ENCODE measurements at places on chromosomes 3 and 15.

DNA sequence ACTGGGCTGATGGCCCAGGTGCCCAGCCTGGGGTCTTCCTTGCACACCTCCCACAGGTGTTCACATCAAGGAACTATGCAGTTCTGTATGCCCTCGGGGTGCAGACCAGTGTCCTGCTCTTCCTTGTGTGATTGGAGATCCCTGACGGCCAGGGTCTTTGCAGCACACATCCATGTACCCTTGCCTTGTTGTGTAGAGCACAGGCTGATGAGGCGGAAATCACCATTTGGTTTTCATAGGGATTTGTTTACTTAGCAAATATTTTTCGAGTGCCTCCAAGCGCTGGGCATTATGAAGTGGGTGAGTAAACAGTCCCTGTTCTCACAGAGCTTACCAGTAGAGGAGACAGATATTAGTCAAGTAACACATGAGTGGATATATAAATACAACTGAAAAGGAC is 209.3 kb upstream of the UMPS start:
- DNase-seq: no peak

GRCh38 chr3:147301781-147302180 is 104.6 kb downstream of the ZIC4 start:
- no peak for DNase-seq

DNA sequence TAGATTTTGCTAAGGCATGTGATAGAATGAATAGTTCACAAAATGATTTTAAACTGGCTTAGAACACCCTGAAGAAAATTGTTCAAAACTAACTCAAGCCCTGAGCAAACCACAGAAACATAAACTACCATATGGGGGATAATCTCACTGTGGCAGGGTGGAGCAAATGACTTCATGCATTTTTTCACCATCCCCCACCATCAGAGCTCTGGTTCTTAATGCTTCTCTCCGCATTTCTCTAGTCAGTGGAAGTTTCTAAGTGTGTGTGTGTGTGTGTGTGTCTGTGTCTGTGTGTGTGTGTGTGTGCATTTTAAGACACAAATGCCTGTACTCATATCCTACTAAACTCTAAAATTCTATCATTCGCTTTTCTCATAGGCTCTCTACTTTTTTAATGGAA is 107.1 kb upstream of the PHLDB2 start:
- no peak for DNase-seq

DNA sequence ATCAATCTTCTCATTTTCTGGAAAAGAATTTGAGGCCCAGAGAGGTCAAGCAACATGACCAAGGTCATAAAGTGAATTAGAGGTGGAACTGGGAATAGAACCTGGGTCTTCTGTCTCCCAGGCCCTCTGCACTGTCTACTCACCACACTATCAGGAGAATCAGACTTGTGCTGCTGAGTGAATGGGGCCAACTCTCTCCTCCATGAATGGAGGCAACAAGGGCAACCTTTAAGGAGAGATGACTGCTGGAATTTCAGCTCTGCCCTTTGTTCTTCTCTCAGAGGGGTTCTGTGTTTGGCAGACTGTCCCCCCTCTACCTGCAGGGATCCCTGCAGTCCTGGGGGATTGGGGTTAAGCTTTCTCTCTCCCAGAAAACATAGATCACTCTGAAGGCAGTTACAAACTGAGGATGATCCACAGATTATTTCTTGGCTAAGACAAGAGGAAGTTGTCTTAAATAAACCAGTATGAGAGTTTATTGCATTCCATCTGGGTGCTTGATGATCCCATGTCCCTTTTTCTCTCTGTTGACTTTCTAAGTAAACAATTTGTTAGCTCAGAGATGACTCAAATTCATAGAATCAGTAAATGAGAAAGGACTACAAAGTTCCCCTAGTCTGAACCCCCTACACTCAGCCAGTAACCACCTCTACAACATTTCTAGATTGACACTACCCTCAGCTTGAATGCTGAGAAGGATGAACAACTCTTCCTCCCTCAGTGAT is 99.0 kb upstream of the LIPC start:
- no peak for DNase-seq

DNA sequence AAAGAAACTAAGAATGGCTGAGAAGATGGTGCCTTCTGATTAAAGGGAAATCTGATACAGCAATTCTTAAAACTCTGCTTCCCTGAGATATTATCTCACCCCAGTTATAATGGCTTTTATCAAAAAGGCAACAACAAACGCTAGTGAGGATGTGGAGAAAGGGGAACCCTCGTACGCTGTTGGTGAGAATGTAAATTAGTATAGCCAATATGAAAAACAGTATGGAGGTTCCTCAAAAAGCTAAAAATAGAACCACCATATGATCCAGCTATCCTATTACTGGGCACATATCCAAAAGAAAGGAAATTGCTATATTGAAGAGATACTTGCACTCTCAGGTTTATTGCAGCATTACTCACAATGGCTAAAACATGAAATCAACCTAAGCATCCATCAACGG is 65.1 kb downstream of the GOLIM4 start:
- DNase-seq: no peak

DNA sequence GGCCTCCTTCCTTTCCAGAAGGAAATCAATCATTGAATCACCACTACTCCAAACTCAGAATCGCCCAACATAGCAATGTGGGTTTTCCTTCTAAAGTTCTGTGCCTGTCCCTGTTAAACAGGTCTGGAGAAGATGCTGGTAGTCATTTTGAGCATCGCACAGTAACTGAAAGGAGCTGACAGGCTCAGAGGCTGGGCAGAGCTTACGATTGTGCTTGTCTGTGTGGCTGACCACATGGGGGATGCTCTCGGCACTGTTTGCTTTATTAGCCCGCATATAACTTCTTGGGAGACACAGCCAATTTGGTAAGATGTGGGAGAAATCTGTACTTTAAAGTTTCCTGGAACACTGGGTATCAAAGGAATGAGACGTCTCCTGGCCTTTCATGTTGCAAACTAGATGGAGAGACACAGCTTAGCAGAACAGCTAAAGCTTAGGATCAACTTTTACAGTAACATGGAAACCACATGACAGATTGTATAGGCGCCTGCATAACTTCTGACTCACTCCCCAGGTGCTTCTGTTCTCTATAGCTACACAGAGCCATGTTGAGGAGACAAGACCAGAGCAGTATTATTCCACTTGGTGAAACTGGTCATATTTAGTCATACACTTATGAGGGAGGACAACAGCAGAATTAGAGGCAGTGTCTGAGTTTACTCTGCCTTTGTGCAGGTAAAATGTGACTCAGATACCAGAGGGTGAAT is 374.1 kb downstream of the RORA start:
- no peak for DNase-seq

GRCh38 chr15:37204692-37205091 is 104.3 kb upstream of the MEIS2 start:
- DNase-seq: no peak

DNA sequence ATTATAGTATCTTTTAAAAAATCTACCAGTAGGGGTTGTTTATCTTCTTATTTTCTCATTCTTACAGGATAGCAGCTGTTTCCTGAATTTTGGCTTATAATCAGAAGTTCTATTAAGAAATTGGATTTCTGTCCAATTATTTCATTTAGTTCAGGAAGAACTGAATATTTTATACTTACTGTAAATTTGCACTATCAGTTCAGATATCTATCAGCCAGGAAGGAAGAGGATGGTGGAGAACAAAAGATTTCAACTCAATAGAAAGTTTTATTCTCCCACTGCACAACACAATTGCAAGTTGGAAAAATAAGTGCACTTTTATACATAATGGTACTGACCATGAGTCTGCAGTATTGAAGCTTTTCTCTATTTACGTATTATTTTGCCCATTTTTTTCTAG is 400.9 kb downstream of the PLOD2 start:
- DNase-seq: no peak

DNA sequence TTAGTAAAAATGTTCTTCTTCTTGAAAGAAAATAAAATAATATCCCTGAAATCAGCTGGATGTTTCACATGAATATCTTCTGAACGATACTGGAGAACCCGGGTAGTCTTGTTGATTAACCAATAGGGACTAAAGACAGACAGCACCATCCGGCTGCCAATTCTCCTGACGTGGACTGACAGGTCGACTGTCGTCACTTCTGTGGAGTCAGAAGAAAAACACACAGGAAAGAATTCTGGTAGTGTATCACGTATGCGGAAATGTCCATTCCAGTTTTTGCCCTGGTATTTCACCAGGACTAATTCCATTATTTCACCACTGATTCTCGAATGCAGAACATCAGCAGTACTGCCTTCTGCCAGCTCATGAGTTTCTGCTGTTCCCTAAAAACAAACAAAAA is 144.6 kb downstream of the VPS13C start:
- DNase-seq: no peak

DNA sequence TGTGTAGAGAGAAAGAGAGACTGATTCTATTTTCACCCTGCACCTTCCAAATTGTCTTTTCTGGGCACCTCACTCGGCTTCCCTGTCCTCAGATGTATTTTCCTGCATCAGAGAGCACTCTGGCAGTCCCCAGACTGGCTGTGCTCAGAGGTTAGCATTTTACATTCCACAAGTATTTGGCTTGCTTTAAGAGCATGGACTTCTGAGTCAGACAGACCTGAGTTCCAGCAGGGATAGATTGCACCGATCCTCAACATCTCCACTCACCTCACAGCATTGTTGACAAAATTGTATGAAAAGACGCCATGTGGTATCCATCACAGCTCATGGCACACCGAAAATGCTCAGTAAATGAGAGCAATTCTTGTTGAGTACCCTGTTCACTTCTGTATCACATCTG is 45.6 kb downstream of the SST start:
- no peak for DNase-seq

DNA sequence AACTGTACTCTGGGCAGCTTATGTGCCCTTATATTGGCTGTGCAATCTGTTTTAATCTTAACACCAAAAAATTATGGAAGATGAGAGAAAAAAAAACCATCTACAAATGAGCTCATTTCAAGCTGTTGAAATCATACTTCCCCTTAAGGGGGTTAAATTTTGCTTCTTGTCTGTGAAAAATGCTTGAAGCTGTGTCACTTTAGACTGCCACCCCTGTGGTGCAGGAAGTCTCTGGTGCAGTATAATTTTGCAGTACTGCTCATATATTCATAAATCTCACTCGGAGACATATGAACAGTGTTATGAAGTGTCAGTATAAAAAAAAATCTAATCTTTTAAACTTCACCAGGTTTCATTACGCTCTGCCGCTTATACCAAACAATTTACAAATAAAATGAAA is 30.4 kb upstream of the FEZF2 start:
- no peak for DNase-seq

DNA sequence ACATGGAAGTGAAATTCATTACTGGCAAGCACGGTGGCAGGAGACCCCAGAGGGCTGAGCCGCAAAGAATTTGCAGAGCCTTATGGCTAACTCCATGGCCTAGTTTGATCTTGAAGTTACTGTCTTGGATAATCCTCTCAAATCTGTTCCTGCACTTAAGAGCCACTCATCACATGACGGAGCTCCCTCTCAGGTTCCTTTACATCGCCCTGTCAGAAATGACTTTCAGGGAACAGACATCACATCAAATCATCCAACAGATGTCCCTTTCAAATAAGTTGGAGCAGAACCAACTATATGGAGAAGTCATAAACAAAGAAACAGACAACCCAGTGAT is 328.8 kb upstream of the THBS1 start:
- no peak for DNase-seq

DNA sequence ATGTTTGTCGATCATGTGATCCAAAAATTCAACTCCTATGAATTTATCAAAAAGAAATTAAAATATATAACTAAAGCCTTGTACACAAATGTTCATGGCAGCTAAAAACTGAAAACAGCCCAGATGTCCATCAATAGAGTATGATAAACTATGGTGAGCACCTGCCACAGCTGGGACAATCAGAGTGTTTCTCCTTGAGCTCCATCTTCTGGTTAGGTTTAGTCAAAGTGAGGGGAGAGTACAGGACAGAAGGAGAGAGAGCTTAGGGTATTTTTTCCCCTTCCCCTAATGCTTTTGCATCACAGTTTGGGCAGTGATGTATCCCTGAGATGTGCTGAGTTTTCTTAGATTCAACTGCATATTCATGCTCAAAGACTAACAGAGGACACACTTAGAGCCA is 65.5 kb downstream of the FSIP1 start:
- no peak for DNase-seq

GRCh38 chr15:48467801-48468200 is 136.6 kb downstream of the DUT start:
- no peak for DNase-seq

- no peak for DNase-seq
Measured at GRCh38 chr15:100265641-100266035, 76.1 kb downstream of the ADAMTS17 start.

GRCh38 chr3:23845326-23846216 is 39.8 kb downstream of the UBE2E1 start:
- DNase-seq: no peak

DNA sequence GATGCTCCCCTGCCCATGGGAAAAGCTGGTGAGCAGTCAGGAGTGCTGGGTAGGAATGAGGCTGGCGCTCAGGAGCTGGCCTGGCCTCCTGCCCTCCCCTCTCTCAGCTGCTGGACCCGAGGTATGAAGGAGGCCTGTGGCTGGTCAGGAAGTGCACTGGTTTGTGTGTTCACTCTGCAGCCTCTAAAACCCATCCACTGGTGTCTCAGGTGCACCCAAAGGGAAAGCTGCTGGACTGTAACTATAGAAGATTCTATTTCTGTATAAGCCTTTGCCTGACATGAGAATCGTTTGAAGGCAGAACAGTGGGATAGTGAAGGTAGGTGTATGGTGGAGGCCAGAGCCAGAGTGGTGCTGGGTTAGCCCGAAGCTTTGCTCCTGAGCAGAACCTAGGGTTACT is 5.7 kb upstream of the CPNE9 start:
- DNase-seq: no peak

- DNase-seq: no peak
Measured at GRCh38 chr3:173045770-173046382, 95.2 kb downstream of the SPATA16 start.

GRCh38 chr3:183764847-183765731 is 60.3 kb downstream of the MAP6D1 start:
- no peak for DNase-seq

DNA sequence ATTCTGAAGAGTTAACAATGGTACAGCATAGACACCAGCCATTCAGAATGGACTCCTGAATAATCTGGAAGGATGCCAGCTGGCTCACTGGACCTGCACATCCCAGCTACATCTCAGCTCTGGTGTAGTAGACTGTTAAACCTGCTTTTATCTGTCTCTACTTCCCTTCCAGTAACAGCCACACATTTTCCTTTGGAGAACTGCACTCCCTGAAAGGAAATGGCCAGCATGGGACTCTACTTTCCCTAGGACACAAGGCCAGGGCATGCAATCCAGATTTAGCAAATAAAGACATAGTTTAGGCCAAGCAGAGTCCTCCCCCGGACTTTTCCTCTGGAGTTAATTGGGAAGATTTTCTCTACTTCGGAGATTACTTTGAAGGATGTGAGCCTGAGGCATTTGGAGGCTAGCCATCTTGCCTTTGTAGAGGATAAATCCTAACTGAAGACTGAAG is 82.7 kb upstream of the TCF12 start:
- no peak for DNase-seq

- no peak for DNase-seq
Measured at GRCh38 chr3:145678401-145678800, 482.6 kb downstream of the PLOD2 start.

DNA sequence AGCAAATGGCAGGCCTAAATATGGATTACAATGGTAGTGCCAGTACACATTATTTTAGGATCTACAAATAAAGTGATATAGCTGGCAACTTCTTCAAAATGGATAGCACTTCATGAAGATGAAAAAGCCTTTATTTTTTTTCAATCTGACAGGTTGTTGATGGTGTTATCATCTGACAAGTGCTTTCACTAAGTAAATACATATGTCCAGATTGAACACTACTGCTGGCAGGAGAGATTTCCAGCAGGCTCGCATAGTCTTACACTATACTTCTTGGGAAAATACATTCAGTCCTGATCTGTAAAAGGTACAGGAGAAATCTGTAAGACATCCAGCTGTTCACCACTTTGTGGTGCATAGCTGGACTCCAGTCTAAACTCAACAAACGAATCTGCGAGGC is 50.9 kb upstream of the ALCAM start:
- DNase-seq: no peak
